ENCODE measurements at places on chromosomes 4 and X. TPM values are rescaled to one million over a fixed set of nuclear protein-coding genes. Genes with fewer than 3 reads are reported as not detected.
A peak's percentile ranks its signal among the peaks of the same experiment; 100 is the strongest.

DNA sequence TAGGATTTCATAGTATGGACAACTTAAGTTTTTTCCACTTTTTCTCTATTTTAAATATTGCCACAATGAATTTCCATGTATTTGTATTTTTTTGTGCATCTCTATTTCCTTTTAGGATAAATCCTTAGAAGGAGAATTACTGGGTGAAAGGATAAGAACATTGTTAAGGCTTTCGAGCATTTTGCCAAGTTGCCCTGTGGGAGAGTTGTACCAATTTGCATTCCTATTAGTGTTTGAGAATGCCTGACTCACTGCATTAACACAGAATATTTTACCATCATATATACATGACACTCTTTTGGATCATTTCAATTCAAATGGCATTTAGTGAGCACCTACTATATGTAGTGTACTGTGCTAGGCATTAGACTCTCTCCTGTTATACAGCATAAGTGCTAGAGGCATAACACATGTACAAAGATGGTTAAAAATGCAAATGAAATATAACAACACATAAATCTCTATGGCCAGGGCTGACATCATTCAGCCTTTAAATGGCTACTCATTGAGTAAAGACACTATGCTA is 57.0 kb downstream of the PLAC1 start:
- DNase-seq: no peak

- DNase-seq: no peak
Measured at GRCh38 chr4:7773401-7774180, 166.1 kb downstream of the AFAP1 start.

C4orf50 gene
- total RNA-seq: under 0.01 TPM

SLC7A11 gene
- not detected for total RNA-seq

DNA sequence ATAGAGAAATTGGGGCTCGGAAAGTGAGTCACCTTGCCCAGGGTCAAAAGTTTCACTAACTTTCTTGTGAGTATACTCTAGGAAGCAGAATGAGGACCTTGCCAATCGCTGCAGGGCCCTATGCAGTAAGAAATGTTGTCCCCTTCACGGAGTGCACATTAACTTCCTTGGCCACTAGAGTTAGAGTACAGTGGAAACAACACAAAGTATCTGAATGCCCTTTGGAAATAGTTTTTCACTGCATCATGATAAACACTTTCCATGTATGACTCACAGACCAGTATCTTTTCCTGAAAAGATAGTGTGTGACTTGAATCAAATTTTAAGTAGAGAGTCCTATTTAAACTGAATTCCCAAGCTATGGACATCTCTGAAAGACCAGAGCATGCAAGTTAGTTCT is 45.5 kb upstream of the STK26 start:
- DNase-seq: no peak

GPR101 gene
- not detected for total RNA-seq

DNA sequence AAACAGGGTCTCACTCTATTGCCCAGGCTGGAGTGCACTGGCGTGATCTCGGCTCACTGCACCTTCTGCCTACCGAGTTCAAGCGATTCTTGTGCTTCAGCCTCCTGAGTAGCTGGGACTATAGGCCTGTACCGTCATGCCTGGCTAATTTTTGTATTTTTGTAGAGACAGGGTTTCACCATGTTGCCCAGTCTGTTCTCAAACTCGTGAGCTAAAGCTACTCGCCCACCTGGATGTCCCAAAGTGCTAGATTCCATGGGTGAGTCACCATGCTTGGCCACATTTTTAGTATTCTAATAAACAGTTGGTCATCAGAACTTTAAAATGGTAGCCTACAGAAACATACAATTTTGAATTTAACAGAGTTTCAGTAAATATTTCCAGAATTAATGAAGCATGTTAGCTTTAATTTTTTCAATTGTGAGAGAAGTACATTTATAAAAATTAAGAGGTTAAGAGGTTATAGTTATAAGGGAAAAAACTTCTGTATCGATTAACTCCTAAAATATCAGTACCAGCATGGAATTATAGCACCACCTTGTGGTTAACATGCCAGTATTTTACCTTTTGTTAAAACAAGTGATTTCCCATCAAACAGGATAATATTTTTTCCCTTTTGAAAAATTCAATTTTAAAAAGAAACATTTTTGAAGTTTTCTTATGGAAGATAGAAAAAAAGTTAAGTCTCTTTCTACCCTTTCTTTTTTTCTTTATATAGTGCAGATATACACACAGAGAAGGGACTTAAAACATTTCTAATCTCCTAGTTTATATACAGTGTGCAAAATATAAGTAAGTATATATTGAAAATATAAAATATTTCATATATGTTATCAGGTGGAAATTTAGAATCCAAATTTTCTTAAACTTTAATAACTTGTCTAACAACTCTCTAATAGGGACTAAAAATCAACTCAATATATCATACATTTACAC is 35.4 kb downstream of the CEP44 start:
- no peak for DNase-seq

- no peak for DNase-seq
Measured at GRCh38 chr4:47383829-47384427, 79.6 kb downstream of the COMMD8 start.

GRCh38 chr4:121255986-121256750 is 92.0 kb upstream of the TNIP3 start:
- DNase-seq: no peak

GRCh38 chr4:7910263-7910896 is 29.3 kb downstream of the AFAP1 start:
- peak; percentile 45 for DNase-seq

- DNase-seq: no peak
Measured at GRCh38 chr4:16750216-16750615, 148.2 kb downstream of the LDB2 start.

GRCh38 chr4:122309988-122310626 is 68.7 kb upstream of the ADAD1 start:
- DNase-seq: no peak

GRCh38 chr4:186161138-186161537 is 30.2 kb upstream of the CYP4V2 start:
- no peak for DNase-seq

- DNase-seq: no peak
Measured at GRCh38 chrX:23811656-23812055, 28.7 kb downstream of the SAT1 start.

DNA sequence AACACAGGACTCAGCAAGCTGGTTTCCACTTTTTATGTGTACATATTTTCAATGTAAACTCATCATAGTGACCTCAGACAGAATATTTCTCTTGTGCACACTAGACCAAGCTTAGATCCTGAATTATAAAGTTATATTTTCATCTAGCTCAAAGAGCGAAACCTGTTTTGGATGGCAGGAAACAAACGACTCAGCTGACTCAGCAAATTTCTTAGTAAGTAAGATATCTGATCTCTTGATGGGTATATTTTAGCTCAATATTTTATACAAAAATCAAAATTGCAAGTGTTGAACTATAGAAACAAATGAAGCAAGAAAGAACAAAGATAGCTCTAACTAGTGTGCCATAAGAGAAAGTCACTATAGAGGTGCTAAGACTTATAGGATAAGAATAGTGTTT is 1114.5 kb downstream of the STPG2 start:
- DNase-seq: no peak

NCAPG gene
- not detected for total RNA-seq

ASB9 gene
- total RNA-seq: 4.1 TPM

DNA sequence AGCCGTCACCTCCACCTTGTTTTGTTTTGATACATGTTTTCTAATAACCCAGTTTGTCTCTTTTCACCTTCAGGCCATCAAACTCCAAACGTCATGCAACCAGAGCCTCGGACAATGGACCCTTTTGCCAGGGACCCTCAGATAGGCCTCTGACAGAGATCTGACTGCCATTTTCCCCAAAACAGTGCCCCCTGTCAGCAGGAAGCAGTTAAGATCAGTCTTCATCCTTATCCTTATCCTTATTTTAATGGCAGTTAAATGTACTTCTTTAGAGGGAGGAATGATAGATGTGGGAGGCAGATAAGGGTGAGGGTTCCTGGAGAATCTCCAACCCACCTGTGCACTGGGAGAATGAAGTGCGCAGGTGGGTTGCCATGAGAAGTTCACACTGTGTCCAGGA is 135.7 kb downstream of the ANAPC10 start:
- DNase-seq: no peak

GAGE12J gene
- total RNA-seq: not detected

DNA sequence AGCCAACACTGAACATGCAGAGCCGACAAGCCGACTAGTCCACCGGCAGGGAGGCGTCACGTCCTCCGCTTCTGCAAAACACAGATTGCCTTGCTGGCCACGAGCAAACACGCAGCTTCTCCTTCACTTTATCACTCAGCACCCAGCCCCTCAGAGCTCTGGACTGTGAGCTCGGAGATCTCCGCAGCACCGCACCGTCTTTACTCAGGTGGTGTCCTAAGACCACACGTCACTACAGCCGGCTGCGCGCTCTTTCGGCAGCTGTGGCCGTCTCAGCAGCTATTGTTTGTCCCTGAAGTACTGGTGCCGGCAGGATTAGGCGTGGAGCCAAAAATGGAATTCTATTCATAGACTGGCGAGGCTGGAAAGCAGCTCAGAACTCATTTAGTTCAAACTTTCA is 72.0 kb downstream of the FAT1 start:
- DNase-seq: no peak

UBL4A gene
- 14.7 TPM for total RNA-seq

Data from uterus (tissue), 4 donors.